NCI-H2227 treated with DMSO at 0.1 percent for 48 hours (cell line): ENCODE measurements at places on chromosomes 7 and 10.

- DNase-seq, result peak; percentile 26
Observed at GRCh38 chr10:28179006-28179742, 123.7 kb downstream of the MPP7 start.

- DNase-seq, result no peak
Observed at GRCh38 chr7:1057416-1058291, 13.3 kb downstream of the GPR146 start.

GRCh38 chr7:11951909-11952308, 119.9 kb upstream of the THSD7A start:
- DNase-seq, result no peak

DNA sequence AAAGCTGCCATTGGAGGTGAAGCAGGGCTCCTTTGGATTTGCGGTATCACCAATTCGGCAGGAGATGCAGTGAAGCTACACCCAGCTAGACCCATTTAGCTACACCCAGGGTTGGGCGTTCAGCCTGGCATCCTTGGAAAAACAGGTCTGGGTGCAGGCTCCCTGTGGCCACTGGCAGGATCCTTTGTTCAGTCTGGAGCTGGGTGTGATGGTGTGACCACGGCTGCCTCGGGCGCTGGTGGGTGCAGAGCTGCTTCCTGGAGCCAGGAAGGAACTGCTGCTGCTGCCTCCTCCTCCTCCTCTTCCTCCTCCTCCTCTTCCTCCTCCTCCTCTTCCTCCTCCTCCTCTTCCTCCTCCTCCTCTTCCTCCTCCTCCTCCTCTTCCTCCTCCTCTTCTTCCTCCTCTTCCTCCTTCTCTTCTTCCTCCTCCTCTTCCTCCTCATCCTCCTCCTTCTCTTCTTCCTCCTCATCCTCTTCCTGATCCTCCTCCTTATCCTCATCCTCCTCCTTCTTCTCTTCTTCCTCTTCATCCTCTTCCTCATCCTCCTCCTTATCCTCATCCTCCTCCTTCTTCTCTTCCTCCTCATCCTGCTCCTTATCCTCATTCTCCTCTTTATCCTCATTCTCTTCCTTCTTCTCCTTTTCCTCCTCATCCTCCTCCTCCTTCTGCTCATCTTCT, 84.0 kb downstream of the GRK5 start:
- DNase-seq, result no peak

DNA sequence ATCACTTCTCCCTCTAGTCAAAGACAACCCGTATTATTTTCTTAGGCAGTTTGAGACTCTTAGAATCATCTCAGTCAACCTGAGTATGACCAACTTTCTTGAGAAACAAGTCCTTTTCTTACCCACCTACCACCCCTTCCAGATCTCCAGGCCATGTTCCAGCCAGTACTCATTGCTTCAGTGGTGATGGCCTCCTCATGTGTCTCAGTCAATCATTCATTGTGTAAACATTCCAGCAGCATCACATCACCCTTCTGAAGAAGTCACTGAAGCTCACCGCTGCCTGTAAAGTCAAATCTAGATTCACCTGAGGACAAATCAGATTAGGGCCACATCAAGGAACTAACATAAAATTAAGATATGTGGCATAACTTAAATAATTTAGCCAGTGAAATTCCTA, 467.2 kb upstream of the NRP1 start:
- no peak for DNase-seq

DNA sequence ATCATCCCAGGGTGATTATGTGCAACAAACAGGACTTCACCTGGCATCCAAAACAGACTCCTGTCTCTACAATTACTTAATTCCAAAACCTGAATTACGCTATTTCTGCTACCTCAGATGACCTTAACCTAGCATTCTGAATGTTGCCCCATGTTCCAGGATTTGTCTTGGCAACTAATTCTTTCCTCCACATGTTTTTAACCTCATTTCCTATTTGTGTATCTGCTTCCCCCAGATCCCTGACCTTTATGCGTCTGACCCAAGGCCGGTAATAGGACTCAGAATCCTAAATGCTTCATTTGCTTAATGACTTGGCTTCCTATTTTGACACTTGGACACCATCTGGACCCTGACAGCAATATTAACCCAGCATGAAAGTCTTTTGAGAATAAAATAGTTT, 8.7 kb upstream of the ING3 start:
- DNase-seq, result no peak

DNA sequence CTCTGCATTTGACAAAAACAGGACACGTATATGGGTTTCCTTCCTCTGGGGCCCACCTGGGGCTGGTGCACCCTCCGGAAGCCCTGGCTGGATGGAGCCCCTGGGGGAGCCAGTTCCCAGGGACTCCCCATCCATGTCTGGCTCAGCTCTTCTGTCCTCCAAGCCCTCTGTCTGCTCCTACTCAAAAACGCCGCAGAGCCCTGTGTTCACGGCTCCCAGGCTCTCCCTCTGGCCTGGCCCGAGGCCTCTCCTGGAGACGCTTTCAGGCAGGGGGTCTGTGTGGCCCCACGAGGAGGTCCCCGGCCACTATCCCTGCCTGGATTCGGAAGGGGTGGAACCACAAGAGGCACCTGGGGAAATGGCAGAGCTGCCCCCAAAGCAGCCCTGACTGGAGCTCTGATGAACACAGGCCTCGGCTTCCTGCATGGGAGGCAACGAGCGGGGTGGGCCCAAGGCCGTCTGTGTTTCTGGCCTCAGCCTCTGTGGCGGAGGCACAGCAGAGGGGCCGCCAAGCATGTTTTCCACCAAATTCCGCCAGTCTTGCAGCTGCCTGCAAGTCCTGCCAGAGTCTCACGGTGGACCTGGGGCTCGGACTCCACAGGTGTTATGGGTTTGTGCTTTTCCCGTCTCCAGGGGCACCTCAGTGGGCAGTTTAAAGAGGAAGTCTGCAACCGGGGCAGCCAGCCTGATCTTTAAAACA, 22.6 kb upstream of the INPP5A start:
- no peak for DNase-seq

- no peak for DNase-seq
Observed at GRCh38 chr7:133511708-133512107, 258.8 kb downstream of the EXOC4 start.

GRCh38 chr10:133235932-133236331, 1.7 kb upstream of the VENTX start:
- DNase-seq, result no peak

DNA sequence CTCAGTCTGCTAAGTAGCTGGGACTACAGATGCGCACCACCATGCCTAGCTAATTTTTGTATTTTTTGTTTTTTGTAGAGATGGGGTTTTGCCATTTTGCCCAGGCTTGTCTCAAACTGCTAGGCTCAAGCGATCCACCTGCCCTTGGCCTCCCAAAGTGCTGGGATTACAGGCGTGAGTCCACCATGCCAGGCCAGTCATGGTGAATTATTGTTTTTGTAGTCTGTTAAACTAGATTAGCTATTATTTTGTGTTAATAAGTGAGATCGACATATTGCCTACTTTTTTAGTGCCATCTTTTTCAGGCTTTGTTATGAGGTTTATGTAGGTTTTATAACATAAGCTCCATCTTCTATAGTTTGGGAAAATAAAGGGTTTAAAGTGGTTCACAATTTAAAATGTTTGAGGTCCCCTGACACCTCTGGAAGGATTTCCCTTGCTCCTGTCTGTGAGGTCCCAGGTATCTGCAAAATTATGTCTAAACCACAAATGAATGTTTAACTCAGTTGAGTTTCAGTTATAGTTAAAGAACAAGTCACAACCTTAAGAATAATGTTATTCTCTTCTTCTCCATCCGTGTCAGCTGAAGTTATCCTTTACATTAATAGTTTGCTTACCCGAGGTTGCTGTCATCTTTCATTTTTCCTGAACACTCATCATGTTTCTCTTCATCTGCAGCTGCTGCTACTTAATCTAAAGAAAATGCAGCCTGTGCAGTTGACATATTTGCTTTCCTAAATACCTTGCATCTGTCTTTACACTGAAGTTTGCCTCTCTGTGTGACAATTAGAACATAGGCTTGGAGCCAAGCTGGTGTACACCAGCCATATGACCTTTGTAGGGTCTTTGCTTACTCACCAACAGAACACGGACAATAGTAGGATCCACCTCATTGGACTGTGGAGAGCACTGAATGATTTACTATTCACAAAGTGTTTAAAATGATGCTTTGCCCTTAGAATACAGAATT, 8.9 kb upstream of the VSTM4 start:
- no peak for DNase-seq

- DNase-seq, result no peak
Observed at GRCh38 chr10:34780818-34781380, 34.2 kb downstream of the PARD3 start.

DNA sequence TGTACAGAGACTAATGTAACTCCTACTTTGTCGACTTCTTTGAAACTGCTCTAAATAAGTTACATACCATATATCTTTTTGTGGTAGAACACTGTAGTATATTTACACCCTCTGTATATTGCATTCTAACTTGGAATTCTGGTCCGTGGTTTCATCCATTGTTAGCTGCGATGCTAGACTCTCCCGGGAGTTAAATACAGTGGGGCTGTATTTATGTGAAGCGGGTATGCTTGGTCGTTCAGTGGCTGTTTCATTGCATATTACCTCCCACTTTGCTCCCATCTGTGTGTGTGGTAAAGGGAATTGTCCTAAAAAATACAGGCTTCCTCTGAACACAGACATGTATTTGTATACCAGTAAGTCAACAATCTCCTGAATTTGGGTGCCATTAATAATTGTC, 231.1 kb downstream of the SLC25A13 start:
- peak; percentile 73 for DNase-seq

GRCh38 chr10:13651969-13652720, 65.4 kb downstream of the PRPF18 start:
- DNase-seq, result no peak

DNA sequence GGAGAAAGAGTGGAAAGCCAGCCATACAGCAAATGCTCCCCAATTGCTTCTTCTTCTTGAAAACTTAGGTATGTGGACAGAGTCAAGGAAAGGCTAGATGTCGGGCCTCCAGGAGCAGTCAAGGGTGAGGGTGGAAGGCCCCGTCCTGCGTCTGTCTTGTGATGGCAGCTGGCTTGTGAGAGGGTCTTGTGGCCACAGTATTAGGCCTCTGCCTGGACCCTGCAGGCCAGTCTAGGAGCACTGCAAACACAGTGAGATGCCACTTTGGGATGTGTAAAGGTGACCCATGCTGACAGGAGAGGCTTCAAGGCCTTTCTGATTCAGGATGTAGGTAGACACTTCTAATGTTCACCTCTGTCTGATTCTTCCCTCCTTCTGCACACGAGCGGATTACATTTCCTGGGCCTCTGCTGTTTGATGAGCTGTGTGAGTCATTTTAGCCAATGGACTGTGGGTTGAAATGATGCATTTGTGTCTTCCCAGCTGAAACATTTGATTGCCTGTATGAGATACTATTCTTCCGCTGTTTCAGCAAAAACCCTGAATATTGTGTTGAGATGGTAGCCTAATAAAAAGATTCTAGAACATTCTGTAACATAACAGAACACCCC, 135.4 kb downstream of the EMX2 start:
- no peak for DNase-seq

DNA sequence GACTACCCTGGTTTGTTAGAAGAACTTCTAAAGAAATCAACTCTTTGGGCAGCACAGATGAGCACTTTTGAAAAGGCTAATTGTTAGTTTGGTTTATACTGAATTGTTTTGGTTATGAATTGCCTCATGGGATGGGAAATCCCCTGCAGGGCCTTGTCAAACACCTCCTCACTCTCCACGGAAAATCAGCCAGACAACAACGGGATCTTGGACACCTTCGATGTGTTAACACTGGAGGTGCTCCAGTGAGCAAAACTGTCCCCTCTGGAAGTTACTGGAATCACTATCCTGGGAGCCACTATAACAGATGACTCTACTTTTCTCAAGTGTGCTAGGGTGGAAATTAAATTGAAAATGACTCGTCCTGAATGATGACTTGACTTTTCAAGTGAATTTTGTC, 38.7 kb downstream of the CDK6 start:
- no peak for DNase-seq

DNA sequence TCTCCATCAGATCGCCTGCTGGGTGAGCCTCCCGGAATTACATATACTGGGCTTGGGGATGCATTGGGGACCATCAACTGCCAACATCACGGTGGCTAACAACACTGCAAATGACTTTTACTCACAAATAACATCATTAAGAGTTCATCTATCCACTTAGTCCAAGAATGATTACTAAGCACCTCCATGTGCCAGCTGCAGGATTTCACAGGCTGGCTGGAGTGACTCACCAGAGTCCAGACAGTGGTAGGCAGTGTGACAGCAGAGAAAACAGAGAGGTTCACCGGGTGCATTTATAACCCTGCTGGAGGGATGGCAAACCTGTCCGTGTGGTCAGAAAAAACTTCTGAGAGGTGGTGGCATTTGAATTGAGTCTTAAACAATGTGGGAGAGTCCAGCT, 3.2 kb upstream of the IGFBP3 start:
- no peak for DNase-seq

GRCh38 chr7:6293202-6293601, 20.8 kb upstream of the CYTH3 start:
- DNase-seq, result no peak

GRCh38 chr7:121061677-121062582, 73.4 kb downstream of the CPED1 start:
- no peak for DNase-seq

DNA sequence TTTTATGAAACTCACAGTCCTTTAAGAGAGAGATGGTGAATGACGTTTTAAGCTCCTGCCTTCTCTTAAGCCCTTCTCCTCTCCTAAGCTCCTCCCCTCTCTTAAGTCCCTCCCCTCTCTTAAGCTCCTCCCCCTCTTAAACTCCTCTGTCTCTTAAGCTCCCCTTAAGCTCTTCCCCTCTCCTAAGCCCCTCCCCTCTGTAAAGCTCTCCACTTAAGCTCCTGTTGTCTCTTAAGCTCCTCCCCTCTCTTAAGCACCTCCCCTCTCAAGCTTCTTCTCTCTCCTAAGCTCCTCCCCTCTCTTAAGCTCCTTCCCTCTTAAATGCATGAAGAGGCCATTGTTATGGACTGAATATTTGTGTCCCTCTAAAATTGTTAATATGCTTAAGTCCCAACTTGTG, 1180.6 kb upstream of the AUTS2 start:
- no peak for DNase-seq

DNA sequence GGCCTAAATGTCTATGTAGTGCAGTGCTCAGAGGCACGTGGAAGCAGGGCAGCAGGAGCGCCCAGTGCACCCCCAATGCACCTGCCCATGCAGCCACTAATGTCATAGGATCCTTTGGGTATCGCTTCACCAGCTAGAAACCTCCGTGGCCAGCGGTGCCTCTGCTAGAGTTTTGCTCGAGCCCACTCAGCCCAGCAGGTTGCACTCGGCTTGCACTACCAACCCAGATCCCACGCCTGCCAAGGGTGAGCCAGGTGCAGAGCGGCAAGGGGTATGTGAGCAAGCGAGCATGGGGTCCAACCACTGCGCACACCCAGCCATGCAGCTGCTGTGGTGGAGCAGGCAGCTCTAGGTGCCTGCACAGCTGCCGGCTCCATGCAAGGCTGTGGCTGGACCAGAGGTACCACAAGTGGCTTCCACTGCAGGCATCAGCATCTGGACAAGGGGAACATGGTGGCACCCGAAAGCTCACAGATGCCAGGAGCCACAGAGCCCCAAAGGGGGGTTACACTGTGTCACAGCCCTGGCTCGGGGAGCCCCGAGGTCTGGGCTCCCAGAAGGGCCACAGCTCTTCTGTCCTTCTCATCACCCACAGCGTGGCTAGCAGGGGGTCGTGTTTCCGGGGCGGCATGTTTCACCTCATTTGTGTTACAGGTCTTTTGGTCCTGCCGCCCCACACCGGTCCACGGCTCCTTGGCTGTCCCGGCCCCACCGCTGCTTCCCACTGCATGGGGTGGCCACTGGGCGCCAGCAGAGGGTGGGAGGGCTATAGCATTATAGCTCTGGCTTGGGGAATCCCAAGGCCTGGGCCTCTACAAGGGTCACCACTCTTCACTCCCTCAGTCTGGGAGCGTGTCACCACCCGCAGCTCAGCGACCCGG, 2.3 kb upstream of the NCAPG2 start:
- no peak for DNase-seq
